ENCODE measurements at places on chromosomes 13 and 19.

- H3K27ac ChIP-seq: peak overlapping the region; percentile 68
- H3K36me3 ChIP-seq: peaks cover 12% of the 10 kb centered on the region
- DNase-seq: peak; percentile 92
Measured at GRCh38 chr19:7394731-7395359, 46.1 kb downstream of the ARHGEF18 start.

DNA sequence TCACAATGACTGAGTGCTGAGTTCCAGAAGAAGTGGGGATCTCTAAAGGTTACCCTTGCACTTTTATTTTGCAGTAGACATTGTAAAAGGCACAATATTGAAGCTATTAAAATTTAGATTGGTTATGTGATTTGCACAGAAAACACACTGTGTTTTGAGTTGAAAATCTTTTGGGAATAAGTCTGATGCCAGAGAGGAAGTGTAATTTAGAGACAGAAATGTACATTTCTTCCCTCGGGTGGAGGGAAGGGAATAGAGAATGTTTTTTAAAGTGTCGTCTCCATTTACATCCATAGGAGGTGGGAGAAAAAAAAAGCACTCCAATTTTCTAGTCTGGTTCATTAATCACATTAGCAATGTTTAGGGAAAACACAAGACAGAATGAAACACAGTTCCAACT, 465.8 kb downstream of the OLFM4 start:
- no peak for DNase-seq
- no peak overlapping the region for H3K27ac ChIP-seq
- H3K4me1 ChIP-seq: no peaks in the 10 kb centered on the region
- no peaks in the 10 kb centered on the region for H3K36me3 ChIP-seq
- no peak overlapping the region for H3K4me3 ChIP-seq
- no peaks in the 10 kb centered on the region for H3K27me3 ChIP-seq

GRCh38 chr19:866769-867300, 7.4 kb downstream of the CFD start:
- H3K4me3 ChIP-seq: no peak overlapping the region
- H3K36me3 ChIP-seq: peaks cover 13% of the 10 kb centered on the region
- H3K4me1 ChIP-seq: peaks cover 9% of the 10 kb centered on the region
- H3K27me3 ChIP-seq: no peaks in the 10 kb centered on the region
- DNase-seq: no peak

DNA sequence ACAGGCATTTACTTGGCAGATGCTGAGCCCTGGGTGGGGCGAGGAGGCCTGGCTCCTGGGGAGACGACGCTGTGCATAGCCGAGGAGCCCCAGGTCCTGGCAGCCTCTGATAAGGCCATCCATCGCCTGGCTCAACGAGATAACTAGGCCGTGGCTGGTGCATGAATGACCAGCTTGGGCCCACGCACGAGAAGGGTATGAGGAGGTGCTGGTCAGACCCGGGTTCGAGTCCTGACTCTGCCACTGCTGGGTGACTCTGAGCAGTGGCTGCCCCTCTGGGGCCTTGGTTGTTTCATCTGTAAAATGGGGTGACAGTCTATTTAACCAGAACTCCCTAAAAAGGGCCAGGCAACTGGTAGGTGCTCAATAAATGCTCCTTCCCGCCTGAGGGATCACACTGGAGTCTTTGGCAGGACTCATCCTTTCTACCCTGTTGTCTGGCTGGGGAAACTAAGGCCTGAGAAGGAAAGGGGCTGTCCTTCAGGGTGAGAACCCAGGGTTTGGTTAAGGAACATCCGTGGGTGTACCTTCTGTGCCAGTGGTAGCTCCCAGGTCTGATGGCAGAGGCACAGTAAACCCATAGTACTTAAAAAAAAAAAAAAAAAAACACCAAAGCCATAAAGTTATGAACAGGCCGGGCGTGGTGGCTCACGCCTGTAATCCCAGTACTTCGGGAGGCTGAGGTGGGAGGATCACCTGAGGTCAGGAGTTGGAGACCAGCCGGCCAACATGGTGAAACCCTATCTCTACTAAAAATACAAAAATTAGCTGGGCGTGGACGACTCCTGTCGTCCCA, 8.1 kb upstream of the ARRDC2 start:
- peaks cover 11% of the 10 kb centered on the region for H3K4me1 ChIP-seq
- H3K36me3 ChIP-seq: peaks cover 12% of the 10 kb centered on the region
- H3K27me3 ChIP-seq: peaks cover 6% of the 10 kb centered on the region
- H3K27ac ChIP-seq: peak overlapping the region; percentile 98
- no peak for DNase-seq
- peak overlapping the region; percentile 79 for H3K4me3 ChIP-seq

DNA sequence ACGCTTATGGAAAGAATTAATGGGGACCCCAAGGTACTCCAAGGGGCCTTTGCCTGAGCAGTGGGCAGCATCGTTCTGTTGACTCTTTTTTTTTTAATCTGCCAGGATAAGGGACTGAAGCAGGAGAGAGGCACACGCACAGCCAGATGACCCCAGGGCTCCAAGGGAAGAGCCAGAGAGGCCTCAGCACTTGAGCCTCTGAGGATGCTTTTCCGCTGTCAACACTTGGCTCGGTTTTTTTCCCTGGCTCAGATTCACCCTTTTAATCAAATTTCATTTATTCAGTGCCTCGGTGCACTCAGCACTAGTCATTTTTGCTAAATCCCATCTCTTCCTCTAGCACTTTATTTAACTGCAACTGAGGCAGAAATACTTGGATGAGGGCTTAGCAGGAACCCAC, 226.3 kb downstream of the FGF9 start:
- no peaks in the 10 kb centered on the region for H3K27me3 ChIP-seq
- H3K27ac ChIP-seq: no peak overlapping the region
- DNase-seq: no peak
- no peak overlapping the region for H3K4me3 ChIP-seq
- H3K4me1 ChIP-seq: no peaks in the 10 kb centered on the region
- no peaks in the 10 kb centered on the region for H3K36me3 ChIP-seq

- no peak overlapping the region for H3K27ac ChIP-seq
- peaks cover 30% of the 10 kb centered on the region for H3K4me1 ChIP-seq
- no peak overlapping the region for H3K4me3 ChIP-seq
- H3K36me3 ChIP-seq: no peaks in the 10 kb centered on the region
- H3K27me3 ChIP-seq: no peaks in the 10 kb centered on the region
- no peak for DNase-seq
Measured at GRCh38 chr13:29855009-29855408, 4.6 kb upstream of the UBL3 start.

- H3K27me3 ChIP-seq: peaks cover 40% of the 10 kb centered on the region
- no peak overlapping the region for H3K4me3 ChIP-seq
- H3K4me1 ChIP-seq: peaks cover 5% of the 10 kb centered on the region
- no peaks in the 10 kb centered on the region for H3K36me3 ChIP-seq
- H3K27ac ChIP-seq: no peak overlapping the region
Measured at GRCh38 chr13:27276188-27276587, 5.6 kb downstream of the RASL11A start.

- peaks cover 65% of the 10 kb centered on the region for H3K4me1 ChIP-seq
- H3K36me3 ChIP-seq: peaks cover 20% of the 10 kb centered on the region
- no peak overlapping the region for H3K4me3 ChIP-seq
- no peak for DNase-seq
- H3K27ac ChIP-seq: peak overlapping the region; percentile 83
- no peaks in the 10 kb centered on the region for H3K27me3 ChIP-seq
Measured at GRCh38 chr13:42497798-42498197, 76.2 kb upstream of the TNFSF11 start.

- H3K27me3 ChIP-seq: no peaks in the 10 kb centered on the region
- no peak overlapping the region for H3K4me3 ChIP-seq
- DNase-seq: no peak
- no peaks in the 10 kb centered on the region for H3K4me1 ChIP-seq
Measured at GRCh38 chr13:104530741-104531140, 1464.5 kb upstream of the SLC10A2 start.

DNA sequence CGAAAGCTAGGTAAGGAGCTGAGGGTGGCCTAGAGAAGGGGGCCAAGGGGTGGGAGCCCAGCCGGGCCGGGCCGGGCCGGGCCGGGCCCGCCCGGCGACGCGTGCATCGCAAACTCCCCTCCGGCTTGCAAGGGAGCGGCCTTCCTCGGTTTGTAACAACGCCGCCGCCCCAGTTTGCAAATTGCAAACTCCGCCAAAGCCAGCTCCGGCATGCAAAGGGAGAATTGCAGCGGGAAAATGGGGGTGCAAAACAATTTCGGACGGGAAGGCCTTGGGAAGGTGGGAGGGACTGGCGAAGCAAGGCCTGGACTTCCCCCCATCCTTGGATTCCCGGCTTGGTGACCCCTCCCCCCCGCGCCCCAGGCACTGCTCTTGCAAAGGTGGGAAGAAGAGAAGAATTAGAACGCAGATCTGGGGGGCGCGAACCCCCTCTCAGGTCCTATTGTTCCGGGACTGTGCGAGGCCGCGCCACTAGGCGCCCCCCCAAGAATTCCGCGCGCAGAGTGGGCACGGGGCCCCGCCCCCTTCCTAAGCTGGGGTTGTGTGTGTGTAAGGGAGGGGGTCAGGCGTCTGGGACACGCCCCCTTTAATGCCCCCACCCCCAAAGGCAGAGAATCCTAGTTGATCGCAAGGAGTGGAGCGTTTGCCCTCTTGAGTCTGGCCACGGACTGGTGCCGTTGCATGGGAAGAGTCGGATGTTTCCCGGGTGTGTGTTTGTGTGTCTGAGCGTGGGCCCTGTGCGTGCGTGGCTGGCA, 926 bp downstream of the PRR12 start:
- H3K27ac ChIP-seq: peak overlapping the region; percentile 82
- H3K4me1 ChIP-seq: peaks cover 22% of the 10 kb centered on the region
- H3K36me3 ChIP-seq: peaks cover 22% of the 10 kb centered on the region

DNA sequence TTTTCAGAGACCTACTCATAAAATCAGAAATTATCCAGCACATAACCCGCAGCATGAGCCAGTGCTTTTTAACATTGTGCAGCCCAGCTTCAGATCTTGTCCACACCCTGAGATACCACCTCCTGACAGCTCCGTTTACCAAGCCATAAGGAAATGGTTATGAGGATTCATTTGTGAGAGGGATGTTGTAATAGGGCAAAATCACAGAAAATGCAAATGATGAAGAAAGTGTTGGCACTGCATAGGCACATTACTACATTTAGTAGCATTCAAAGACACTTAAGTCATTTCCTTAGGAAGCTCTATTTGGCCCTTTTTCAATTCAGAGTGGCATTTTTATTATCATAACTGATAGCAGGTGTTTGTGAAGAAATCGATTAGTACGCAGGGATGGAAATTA, 277.5 kb downstream of the DNAJC15 start:
- H3K27ac ChIP-seq: no peak overlapping the region
- DNase-seq: no peak
- H3K4me3 ChIP-seq: no peak overlapping the region
- H3K27me3 ChIP-seq: peaks cover 25% of the 10 kb centered on the region
